NCI-H1694 treated with DMSO at 0.1 percent for 48 hours (cell line): ENCODE measurements at places on chromosomes 7 and 10.
A peak's percentile ranks its signal among the peaks of the same experiment; 100 is the strongest.

DNA sequence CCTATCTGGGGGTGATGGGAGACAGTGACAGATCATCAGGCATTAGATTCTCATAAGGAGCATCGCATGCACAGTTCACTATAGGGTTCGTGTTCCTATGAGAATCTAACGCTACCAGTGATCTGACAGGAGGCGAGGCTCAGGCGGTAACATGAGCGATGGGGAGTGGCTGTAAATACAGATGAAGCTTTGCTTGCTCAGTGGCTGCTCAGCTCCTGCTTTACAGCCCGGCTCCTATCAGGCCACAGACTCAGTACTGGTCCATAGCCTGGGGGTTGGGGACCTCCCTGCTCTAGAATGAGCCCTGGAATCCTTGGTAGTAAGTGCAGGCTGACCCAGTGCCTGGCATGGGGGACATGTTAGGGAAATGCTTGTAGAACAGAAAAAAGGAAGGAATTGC is 426.0 kb downstream of the TYW1 start:
- no peak for DNase-seq

GRCh38 chr7:104838537-104839299 is 175.3 kb upstream of the KMT2E start:
- no peak for DNase-seq

DNA sequence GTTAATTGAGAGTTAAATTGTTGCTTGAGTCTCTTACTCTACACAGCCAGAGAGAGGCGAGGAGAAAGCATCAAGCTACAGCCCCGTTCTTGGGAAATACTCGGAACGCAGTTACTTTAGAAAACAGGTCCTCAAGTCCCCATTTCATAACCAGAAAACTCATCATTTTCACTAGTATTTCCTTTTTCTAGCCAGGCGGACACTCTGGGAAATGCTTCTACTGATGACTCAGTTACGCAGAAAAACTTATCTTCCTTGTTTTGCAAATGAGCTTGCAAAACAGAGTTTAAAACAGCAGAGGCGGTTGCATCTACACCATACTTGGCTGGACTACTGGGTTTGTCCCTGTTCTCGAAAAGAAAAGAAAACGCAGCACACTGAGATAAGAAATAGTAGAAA is 111.4 kb upstream of the FGFR2 start:
- DNase-seq = no peak

DNA sequence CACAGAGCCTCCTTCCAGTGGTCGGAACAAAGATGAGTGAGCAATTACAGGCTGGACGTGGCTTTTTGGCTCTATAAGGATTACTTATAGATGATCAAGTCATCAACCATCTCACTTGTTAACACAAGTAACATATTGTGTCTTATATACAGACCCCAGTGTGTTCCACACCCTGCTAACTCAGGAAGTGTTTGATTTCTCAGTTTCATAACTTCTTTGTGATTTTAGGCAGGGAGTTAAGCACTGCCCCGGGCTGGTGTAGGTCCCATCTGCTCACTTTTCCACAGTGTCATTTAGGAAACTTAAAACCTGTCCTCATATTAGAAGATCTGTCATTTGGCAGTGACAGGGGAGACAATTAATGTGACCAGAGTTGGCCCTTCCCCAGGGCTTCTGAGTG is 6.2 kb downstream of the FOXI2 start:
- no peak for DNase-seq

DNA sequence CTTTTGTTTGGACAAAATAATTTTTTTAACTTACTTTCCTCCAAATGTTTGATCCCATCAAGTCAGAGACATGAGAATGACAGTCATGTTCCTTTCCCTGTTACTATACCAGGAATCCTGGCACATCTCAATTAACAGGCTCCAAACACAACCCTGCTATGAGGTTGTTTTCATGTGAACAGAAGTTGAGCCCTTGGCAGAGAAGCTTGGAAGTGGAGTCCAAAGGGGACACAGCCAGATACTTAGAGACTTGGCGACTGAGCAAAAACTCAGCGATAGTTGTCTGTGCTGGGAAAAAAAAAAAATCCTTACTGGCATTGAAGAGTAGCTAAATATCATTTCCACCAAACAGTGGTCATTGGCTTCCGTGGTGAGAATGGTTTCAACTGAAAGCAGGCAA is 12.8 kb downstream of the TUBAL3 start:
- no peak for DNase-seq

DNA sequence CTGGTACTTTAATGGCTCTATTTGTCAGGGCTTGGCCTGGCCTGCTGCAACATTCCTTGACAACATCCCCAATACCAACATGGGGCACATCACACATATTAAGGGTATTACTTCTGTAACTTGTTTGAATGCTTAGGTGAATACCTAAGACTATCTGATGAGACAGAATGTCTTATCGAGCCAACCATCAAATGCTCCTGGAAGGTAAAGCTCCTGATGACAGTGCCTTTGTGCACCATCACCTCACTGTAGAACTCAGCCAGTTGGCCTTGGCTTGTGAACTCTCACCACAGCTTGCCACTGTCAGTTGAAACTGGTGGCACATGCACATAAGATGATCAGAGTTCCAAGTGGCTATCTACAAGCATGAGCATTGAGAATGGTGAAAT is 3.7 kb upstream of the MYO1G start:
- DNase-seq = no peak

DNA sequence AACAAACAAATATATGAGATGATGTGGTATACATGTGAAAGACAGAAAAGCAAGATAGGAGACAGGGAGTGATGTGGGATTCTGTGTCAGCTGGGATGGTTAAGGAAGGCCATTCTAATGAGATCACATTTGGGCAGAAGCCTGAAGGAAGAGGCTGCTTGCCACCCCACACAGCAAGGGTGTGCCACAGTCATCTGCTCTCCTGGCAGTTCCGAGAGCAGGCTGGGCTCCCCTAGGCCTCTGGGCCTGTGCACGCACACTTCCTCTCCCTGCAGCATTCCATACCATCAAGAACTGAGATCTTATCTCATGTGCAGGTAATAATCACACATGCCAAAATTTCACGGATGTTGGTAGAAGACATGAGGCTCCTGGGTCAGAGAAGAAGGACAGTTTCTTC is 43.1 kb downstream of the SYPL1 start:
- peak; percentile 53 for DNase-seq

DNA sequence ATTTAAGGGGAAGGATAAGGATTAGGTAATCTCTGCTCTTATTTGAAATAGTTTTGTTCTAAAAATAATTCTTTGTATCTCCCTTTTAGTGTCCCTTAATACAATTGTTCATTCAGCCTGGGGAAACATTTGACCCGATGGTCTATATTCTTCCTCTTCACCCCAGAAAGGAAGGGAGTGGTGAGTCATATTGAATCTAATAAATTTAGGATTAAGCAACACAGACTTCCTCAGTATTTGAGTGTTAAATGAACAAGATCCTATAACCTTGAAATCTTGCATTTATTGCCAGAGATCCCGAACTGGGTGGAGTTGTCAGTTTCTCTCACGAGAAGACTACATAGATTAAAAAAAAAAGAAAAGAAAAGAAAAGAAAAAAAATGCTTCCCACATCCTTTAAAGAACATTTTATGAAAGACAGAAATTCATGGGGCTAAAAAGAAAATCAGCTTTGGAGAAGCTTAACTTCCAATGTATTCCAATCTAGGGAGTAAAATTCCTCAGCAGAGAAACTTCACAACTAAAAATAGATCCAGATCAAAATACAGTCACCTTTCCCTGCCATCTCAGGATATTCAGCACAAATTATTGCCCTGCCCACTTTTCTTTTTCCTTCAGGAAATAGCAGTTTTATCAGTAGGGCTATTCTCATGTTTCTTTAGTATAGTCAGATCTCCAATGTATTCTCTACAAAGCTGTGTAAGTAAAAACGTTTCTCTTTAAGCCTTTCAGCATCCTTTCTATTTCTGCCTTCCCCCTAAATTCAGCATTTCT is 82.2 kb downstream of the SEMA3D start:
- no peak for DNase-seq

DNA sequence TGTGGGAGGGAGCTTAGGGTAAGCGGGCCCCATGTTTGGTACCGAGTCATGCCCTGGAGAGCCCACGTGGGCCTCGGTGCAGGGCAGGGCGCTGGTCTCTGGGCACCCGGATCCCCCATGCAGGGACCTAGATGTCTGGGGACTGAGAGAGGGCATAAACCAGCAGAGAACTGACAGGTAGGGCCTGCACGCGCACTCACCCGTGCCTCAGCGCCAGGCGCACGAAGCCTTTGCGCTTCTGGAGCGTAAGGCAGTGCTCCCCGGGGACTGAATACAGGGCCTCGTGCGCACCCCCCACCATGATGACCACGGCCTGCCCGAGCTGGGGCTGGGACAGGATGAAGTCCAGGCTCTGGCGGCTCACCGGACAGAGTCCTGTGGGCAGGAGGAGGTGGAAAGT is 2.8 kb downstream of the MOGAT3 start:
- no peak for DNase-seq

GRCh38 chr7:88450874-88451273 is 144.2 kb upstream of the STEAP4 start:
- no peak for DNase-seq

DNA sequence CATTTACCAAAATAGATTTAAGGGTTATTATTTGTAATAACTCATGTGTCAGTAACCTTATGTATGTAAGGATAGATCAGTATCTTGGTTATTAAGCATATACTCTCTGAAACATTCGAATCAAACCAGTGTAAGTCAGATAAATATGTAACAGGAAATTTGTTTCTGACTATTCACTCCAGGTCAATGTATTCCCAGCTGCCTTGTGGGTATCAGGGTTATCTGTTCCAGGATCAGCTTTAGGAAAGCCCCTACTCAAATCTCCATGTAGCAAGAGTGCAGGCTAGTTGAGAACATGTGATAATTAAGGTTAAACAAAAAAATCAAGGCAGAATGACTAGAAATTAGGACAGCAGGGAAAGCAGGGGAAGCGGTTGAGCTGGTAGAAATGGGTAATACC is 201.7 kb downstream of the AUTS2 start:
- no peak for DNase-seq

DNA sequence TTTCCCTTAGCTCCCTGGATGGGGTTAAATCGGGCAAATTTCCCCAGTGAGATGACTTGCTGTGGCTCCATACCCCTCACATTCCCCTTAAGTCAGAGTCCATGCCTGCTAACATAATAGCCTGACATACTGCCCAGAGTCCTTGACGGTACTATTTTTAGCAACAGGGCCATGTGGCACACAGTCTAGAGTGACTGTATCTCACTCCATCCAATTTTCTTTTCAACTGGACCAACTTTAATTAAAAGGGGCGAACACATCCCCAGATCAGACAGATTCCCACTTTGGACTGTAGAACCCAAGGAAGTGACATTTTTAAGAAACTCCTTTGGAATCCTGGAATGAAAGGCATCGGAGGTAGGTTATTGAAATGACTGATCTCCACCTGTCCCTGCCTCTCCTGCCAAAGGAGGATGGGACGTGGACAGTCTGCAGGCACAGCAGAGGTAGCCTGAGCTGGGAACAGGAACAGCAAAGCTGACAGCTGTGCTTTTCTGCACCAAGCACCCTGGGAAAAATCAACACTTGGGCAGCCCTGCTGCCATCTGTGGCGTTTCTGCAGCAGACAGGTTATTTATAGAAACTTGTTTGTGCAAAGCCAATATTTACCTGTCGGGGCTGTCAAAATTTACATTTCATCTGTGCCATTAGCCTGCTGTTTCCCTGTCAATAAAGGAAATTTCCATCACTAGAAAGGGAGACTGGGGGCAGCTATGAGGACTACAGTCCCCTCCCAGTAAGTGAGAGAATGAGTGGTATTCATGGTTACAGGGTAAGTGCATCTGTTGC is 221.5 kb upstream of the AOAH start:
- DNase-seq = peak; percentile 91

- no peak for DNase-seq
Measured at GRCh38 chr10:12382956-12383531, 33.7 kb downstream of the CAMK1D start.

GRCh38 chr10:61852261-61852660 is 49.2 kb upstream of the ARID5B start:
- no peak for DNase-seq

- DNase-seq = no peak
Measured at GRCh38 chr10:118534136-118534535, 61.3 kb downstream of the PRLHR start.

- DNase-seq = no peak
Measured at GRCh38 chr10:97034301-97034700, 151.5 kb downstream of the SLIT1 start.

DNA sequence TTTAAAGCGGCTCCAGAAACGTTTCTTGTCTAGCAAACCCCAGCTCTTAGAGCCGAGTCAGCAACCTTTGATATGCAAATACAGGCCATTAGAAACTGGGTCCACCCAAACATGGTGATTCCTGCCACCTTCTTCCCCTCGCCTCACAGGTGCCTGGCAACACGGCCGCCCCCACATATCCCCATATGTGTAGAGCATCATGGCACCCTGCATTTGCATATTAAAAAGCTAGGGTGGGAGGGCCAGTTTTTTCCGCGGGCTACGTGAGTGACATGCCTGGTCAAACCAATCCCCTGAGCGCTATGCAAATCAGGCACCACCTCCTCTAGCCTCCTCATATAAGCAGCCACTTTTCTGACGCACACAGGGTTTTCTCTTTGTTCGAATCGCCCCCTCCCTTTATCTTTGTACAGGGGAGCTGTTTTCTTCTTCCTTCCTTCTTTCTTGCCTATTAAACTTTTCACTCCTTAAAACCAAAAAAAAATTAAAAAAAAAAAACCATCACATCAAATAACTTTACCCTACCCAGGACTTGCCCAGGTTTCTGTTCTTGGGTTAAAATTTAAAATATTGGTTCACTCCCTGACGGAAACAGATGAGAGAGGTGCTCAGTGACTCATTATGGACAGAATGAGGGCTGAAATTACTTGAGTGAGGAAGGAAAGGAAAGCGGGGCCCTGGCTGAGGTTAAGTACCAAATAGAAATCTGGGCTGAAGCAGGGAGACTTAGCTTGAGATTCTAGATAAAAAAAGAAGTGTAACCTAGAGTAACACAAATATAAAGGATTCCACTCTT is 59.8 kb downstream of the COA1 start:
- no peak for DNase-seq

GRCh38 chr10:79381804-79382221 is 34.5 kb downstream of the PPIF start:
- no peak for DNase-seq
